H54 (cell line): ENCODE measurements at places on chromosomes 12 and 14.
A peak's percentile ranks its signal among the peaks of the same experiment; 100 is the strongest.

GRCh38 chr12:3376779-3377455 is 114.1 kb upstream of the PRMT8 start:
- no peak for DNase-seq

GRCh38 chr14:79378020-79378419 is 833.3 kb downstream of the DIO2 start:
- no peak for DNase-seq

GRCh38 chr12:132572106-132572505 is 38.3 kb downstream of the LRCOL1 start:
- no peak for DNase-seq

DNA sequence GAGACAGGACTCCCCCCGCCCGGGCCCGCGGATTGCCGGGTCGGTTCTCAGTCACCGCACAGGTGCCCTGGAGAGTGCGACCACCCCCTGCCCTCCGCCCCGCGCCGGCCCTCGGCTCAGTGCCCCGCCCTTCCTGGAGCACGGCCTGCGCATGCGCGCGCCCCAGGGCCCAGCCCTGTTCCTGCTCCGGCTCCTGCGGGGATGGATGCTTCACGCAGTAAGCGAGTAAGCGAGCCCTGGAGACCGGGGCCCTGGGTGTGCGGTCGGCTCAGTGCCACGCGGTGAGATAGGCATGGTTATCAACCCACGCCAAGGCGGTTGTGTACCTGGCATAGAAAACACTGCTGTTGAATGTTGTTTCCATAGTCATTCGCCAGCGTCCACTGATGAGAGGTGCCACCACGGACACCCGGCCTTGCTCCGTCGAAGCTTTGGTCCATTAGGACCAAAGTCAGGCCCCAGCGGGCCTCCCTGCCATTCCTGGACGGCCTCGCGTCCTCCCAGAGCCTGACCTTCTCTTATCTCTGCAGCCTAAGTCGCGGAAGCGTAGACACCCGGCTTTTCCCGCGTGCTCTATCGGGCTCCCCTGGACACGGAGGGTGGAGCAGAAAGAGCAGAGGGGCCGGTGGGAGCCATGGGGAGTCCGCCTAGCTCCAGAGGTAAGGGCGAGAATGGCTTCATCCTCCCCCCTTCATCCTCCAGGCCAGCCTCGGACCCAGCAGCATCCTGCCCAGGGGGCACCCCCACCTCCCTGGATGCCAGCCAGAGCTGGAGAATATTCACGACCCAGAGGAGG is 90.6 kb downstream of the PAPOLA start:
- DNase-seq, result no peak

DNA sequence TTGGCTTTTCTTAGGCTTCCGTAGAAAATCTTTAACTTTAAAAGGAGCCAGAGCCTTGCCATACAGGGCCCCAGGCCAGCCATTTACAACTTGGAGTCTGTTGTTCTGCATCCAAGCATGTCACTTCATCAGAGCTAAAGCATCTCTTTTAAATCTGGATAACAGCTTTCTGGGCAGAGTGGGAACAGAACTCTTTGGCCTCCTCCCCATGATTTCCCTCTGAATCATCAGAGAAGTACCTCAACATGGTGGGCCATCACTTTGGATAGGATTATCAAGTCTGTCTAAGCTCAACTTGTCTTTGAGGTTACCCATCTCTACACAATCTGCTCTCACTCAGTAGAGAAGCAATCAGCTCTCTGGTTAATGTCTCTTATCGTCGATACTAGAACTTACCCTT is 170.9 kb downstream of the SLC6A15 start:
- DNase-seq, result no peak

GRCh38 chr14:45249856-45250575 is 3.0 kb downstream of the MIS18BP1 start:
- DNase-seq, result no peak

GRCh38 chr12:4133636-4134447 is 139.7 kb upstream of the CCND2 start:
- no peak for DNase-seq

DNA sequence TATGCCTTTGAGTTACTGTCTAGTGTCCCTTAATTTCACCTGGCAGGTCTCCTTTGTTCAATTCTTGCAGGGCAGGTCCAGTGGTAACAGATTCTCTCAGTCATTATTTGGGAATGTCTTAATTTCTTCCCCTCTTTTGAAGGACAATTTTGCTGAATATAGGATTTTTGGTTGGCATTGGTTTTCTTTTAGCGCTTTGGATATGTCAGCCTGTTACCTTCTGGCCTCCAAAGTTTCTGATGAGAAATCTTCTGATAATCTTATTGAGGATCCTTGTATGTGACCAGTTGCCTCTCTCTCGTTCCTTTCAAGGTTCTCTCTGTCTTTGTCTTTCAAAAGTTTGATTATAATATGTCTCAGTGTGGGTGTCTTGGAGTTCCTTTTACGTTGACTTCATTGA is 38.1 kb downstream of the ZDHHC17 start:
- no peak for DNase-seq

GRCh38 chr12:27635349-27635972 is 60.8 kb upstream of the REP15 start:
- no peak for DNase-seq

- DNase-seq, result no peak
These were observed 197.4 kb upstream of the SLC38A2 start for GRCh38 chr12:46569826-46570439.

DNA sequence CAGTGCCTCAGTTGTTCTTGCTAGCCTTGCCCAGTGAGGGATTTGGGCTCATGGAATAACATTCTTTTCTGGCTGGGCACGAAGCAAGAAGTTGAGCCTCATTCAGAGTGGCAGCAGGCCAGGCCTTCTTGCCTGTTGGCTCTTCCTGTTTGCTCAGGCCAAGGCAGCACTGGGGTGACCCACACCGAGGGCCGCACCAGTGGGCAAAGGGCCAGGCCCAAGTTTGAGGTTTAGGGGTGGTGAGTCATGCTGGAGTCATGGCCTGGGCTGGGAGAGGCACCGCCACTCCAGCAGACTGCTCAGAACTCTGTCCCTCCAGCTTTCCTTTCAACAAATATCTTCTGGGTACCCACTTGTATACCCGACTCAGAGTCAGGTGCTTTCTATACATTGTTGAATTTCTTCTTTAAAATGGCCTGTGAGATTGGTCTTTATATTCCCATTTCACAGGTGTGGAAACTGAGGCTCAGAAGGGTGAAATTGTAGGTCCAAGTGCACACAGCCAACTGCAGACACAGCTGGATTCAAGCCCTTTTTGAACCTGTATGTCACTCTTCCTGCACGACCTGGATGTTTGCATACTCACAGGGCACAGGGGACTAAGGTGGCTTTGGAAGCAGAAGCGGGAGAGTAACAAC is 279.4 kb downstream of the FOXN3 start:
- peak; percentile 73 for DNase-seq

DNA sequence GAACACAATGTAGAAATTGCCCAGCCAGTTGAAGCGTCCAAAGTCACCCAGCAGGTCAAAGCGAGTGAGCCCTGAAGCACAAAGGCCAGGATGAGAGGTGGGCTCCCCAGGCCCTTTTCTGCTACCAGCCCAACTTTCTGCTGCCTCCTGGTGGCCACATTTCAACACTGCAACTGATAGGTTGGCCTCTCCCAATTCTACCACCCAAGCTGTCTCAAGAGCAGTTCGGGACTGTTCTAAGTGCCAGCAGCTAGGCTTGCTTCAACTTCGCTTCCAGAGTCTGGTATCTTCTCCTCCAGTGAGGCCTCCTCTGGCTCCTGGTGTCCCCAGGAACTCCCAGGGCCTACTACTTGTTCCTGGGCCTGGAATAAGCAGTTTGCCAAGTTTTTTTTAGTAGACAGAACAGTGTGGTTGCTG is 3.4 kb upstream of the DHH start:
- no peak for DNase-seq

DNA sequence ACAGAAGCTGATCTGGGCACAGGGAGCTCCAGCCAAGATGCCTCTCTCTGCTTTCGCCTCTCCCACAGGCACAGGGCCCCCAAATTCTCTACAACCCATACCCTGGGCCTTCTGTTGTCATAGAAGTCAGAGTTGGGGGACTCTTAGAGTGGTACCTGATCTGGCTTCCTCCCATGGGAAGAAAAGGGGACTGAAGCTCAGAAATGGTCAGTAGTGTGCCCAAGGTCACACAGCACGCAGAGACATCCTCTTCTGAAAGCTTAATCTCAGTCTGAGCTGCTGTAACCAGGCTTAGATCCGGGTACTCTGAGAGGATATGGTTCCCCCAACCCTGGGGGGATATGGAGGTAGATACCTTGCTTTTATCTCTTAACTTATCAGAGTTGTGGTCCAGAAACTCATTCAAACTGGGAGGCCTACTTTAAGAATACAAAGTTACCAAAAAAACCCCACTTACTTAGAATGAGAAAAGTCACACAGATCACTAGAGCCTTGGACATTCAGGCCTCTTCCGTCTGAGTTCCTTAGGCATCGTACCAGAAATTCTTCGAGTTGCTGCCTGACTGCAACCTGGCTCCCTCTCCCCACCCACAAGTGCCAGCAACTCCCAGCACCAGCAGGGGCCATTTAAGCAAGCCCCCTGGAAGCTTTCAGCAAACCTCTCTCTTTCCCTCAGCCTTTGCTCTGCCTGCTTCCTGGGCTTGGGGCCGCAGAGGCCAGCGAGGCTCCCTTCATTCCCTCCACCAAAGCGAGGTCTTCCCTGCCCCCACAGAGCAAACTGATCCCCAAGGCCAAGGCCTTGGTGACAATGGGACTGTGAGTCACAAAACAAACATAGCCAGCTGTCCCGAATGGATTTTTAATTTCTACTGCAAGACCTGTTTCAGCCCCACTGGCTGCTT is 13.9 kb downstream of the KRT7 start:
- DNase-seq, result no peak

GRCh38 chr12:91538418-91538817 is 355.8 kb upstream of the DCN start:
- no peak for DNase-seq

- no peak for DNase-seq
These were observed 92.0 kb upstream of the AMN1 start for GRCh38 chr12:31820832-31821231.

- no peak for DNase-seq
These were observed 113.2 kb downstream of the RBM19 start for GRCh38 chr12:113852695-113853490.

DNA sequence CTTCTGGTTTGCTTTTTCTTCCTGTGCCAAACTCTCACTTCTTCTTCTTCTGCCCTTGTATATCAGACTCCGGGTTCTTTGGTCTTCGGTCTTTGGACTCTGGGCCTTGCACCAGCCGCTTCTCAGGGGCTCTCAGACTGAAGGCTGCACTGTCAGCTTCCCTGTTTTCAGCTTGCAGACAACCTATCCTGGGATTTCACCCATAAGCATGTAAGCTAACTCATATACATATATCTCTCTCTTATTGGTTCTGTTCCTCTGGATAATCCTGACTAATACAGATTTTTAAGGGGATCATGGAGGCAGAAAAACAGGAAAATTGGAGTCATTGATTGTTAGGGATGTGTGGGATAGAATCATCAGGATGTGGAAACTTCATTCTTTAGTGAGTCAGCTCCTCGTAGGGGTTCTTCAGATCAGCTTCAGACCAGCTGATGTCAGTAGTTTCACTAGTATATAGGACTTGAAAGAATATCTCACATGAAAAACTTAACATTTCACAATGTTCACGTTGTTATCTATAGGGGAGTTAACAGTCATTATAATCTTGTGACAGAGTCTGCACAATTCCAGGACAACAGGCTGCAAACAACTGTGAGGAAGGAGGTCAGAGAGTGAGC is 102.9 kb downstream of the RASSF9 start:
- DNase-seq, result no peak

DNA sequence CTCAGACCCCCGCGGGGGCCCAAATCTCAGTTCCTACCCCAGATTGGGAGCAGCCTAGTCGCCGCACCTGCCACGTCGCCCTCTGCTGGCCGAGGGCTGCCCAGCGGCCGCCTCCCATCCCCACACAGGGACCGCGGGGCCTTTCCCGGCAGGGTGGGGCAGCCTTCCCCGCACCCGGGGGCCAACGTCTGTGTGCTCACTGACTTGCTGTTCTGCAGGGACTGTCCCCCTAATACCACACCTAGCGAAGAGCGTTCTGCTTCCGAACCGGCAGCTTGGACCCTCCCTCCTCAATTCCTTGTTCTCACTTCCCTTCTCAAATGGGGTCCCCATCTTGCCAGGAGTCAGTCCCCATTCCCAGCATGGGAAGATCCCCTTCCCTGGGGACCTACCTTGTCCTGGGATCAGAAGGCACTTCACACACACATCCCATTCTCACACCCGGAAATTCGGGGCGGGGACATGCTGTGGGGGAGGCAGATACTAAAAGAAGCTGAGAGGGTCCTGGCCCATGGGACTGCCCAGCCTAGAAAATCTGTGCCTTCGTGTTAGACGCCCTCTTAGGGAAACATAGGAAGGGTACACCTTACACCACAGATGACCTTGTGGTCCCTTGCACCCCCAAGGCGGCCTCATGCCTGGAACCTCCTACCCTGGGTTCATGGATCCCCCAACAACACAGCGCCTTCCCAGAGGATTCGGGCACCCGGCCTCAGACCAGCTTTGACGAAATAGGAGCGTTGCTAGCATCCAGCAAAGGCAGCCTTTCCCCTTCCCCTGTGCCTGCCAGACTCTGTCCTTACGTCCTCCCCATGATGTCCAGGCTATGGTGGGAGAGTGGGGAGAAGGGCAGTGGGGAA is 16.4 kb downstream of the ACVRL1 start:
- DNase-seq, result no peak

DNA sequence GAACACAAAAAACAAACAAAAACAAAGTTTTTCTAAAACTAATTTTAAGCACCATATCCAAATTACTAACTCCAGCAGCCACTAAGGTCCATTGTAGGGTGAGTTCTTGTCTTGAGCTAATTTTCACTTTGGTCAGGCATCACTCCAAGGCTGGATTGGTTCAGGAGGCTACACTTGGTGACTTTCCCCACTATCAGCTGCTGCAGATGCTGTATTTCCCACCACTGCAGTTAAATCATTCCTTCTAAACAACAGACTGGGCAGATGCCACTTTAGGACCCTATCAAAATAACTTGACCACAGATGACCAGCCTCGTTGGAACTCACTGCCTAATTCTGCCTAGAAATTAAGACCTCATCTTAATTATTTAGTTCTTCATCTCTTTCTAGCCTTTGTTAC is 140.5 kb downstream of the SLC16A7 start:
- no peak for DNase-seq

GRCh38 chr14:104939666-104940410 is 15.2 kb downstream of the PLD4 start:
- no peak for DNase-seq

- DNase-seq, result peak; percentile 64
These were observed 193.9 kb downstream of the EMP1 start for GRCh38 chr12:13390381-13390861.

DNA sequence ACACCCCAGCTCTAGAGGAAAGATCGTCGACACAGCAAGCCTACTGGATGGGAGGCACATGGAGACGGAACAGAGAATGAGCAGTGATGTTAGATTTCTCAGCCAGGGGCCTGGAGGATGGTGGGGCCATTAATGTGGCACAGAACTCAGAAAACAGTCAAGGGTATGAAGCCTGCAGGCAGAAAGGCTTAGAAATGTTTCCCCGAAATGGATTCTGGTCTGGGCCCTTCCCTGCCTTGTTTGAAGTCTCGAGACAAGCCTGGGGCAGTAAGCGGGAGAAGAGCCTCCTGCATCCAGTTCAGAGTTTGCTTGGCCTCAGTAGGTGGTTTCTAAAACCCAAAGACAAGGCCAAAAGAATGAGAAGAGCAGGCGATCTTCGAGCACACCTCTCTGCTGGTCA is 158.4 kb downstream of the NTF3 start:
- DNase-seq, result no peak

GRCh38 chr12:21571046-21571445 is 33.6 kb downstream of the GYS2 start:
- no peak for DNase-seq
